ENCODE measurements at places on chromosomes 16 and 17.
A peak's percentile ranks its signal among the peaks of the same experiment; 100 is the strongest.

DNA sequence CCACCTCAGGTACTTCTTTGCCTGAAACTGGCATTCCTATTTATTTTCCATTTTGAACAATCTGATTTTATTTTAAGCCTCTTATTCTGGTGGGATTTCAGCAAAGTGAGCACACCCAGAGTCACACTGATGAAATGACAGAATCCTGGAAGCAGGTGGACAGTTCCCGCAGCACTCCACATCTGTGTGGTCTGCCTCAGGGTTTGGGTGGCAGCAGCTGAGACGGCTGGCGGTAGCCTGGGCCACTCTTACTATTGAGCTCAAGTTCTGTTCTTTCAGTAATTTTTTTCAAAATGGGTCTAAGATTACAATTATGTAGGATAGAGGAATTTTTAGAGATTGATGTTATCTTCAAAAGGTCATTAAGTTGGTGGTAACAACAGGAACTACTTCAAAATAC is 32.5 kb upstream of the ENDOV start:
- DNase-seq, result no peak

DNA sequence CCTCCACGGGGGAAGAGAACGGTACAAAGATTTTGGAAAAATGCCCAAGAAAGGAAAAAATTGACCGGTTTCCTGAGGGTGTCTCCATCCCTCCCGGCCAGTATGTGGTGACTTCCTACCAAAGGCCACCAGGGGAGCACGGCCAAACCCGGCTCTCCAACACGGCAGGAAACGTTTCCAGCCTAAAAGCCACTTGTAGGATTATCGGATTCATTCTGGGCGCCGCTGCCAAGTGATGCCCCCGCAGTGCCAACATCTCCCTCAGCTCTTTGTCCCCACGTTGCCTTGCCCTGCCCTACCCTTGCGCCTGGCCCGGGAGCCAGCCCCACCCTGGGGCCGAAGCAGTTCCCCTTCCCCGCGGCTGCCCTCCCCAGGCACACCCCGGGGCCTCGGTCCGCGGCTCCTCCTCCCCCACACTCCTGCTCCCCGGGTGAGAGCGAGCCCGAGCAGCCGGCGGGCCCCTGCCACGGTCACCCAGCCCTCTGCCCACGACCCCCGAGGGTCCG is 688 bp downstream of the CRK start:
- peak; percentile 72 for DNase-seq

- DNase-seq, result no peak
Measured at GRCh38 chr16:87195161-87195560, 122.0 kb downstream of the C16orf95 start.

DNA sequence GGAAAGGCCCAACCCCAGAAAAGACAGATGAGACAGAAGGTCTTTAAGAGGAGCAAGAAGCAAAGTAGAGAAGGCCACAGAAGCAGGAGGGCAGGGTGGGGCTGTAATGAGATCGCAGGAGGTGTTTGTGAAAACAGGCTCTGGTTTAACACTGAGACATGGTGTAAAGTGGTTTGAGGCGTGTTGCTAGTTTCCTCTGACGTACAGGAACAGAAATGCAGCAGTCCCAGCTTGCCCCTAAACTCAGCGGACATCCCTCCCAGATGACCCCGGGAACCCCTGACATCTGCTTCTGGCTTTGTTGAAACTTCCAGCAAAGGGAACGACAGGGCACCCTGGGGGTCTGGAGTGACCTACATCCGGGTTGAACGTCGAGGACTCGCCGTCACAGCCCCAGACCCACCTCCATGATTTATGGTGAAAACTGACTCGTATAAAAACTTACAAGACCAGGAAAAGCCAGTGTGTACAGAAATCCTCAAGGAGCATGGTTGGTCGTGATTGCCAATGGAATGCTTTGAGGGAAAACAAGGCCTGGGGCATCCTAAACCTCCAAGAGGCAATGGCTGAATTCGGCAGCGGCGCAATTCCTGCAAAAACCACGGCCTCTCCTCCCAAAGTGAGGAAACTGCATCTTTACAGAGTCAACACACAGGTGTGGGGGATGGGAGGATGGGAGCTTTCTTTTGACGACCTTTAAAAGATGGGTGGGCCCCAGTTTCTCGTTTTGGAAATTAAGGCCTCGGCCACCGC is 25.8 kb downstream of the LITAF start:
- peak; percentile 43 for DNase-seq

DNA sequence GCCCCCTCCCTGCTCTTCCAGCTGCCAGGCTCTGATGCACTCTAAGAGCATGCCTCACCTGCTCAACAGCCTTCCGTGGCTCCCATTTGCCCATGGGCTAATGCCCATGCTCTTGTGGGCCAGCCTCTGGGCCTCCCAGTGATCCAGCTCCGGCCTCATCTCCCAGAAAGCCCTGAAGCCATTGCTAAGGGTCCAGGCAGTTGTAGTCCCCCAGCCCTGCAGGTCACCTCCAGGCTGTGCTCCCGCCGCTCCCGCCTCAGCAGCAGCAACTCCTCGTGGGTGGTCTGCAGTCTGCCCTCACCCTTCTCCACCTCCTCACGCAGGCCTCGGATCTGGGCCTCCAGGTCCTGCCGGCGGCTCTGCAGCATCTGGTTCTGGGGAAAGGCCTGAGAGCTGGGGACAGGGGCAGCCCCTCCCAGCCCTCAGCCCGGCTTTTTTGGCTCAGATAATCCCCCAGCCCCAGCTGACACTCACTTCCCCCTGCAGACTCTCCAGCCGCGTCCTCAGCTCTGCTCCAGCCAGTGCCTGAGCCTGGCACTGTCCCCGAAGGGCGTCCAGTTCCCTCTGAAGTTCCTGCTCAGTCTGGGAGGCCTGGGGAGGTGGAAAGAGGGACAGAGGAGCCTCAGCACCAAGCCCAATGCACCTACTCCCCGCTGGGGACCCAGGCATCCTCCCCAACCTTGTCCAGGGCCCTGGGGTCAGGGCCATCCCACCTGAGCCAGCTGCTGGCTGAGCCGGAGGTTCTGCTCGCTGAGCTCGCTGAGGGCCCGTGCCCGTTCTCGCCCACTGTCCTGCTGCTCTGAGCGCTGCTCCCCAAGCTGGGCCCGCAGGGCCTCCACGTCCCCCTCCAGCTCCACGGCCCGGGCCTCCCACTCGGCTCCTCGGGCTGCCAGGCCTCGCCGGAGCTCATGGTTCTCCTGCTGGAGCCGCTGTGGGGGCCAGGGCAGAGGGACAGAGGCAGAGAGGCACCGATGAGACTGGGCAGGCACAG is 6.2 kb downstream of the BICDL2 start:
- DNase-seq, result no peak

- peak; percentile 91 for DNase-seq
Measured at GRCh38 chr16:3234857-3235561, at the start of gene ZNF200. TSS of gene ZNF200 (minus strand) at chr16:3235158. CDS start at chr16:3233755, 1,403 bp downstream.

DNA sequence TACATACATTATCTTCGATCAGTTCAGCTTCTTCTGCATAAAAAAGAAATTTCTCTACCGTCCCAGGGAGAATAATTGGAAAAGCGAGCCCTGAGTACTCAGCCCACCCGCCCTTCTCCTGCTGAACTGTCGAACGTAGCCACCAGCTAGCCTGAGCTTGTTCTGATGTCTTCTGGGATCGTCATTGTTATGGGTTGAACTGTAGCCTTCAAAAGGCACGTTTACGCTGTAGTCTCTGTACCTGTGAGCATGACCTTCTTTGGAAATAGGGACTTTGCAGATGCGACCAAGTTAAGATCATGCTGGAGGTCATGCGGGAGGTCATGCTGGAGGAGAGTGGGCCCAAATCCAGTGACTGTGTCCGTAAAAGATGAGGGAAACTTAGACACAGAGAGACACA is 86.2 kb downstream of the CMIP start:
- no peak for DNase-seq

DNA sequence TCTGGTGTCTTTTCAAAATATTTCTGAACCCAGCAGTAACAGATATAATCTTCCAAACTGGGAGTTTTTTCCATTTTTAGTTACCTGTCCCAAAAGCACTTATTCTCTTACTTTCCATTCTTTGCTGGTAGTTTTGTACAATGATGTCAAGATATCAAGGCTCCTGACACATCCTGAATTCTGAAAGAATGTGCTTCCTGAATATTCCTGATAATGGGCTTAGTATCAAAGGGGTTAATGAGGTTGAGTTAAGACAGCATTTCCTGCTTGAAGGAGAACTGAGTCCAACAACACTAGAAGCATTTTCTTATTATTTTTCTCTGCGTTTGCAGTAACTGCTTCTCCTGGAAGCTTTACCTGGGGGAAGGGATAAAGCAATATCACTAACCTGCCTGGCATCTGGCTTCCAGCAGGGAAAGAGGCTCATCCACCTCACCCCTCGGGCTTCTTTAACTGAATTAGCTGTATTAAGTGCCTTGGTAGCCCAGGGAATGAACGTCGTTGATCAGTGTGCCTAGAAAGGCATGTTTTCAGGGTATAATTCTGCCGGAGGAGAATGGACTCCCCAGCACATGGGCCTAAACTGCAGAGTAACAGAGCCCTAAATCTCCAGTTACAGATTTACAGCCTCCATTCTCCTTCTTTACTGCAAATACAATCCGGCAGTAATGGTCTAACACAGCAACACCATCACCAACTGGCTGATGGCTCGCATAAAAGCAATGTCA is 134.4 kb downstream of the SNX11 start:
- DNase-seq, result no peak

DNA sequence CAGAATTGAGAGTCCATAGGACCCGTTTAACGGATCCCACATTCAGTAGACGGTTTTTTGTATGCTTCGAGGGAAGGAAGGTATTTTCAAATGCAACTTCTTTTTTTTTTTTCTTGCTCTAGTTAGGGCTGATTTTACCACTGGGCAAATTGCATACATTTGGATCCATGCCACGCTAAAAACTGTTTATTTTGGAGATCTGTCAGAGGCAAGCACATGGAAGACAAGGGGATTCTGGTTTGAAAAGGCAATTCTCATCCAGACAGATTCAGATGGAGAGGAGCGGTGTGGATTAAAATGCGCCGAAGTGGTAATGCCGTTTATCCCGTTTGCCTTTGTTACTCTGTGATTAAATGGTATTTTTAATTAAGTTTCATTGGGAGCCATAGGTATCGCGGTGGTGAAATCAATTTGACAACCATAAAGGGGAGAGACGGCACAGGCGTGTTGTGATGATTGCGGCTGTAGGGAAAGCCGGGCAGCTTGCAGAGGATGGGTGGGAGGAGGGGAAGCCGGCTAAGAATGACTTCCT is 170.4 kb downstream of the IRX3 start:
- DNase-seq, result no peak

DNA sequence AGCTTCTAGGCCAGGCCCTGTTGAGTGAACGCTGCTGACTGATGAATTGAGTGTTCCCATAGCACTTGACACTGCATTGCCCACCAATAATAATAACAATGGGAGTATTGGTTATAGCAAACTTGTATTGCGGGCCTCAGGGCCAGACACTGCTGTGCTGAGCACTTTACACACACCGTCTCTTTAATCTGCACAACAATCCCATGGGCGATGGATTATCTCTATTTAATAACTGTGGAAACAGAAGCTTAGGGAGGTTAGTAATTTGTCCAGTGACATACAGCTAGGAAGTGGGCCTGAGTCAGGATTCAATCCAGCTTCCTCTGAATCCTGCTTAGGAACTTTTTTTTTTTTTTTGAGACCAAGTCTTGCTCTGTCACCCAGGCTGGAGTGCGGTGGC is 11.2 kb downstream of the ARHGAP23 start:
- no peak for DNase-seq

DNA sequence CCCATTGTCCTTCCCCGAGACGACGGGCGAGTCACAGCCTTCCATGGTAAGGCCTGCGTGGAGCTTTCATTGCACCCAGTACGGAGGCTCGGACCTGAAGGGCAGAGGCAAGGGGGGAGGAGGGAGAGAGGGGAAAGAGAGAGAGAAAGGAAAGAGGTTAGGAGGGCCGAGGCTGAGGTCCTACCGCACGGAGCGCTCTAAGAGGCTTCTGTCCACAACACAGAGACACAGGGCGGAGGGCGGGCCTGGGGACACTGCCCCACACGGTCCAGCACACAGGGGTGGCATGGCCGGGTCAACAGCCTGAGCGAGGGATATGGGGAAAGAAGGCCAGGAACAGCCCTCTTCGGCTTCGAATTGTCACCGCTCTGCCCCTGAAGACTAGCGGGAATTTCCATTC is 87.8 kb downstream of the ZFHX3 start:
- DNase-seq, result no peak

DNA sequence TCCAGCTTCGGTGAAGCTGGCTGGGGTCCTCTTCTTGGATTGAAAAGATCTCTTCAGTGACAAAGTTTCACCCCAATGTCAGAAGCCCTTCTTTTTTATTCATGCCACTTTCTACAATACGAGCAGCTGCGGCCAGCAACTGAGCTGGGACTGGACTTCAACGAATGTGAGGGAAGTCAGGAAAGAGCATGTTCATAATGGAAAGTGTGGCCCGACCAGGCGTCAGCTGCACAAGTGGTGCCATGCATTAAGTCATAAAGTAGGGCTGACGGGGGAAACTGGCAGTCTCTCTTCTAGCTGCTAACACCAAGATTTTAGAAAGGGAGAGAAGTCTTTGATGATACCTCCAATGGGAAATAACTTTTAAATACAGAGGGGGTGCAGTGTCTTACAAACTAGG is 192.6 kb downstream of the PARN start:
- no peak for DNase-seq

DNA sequence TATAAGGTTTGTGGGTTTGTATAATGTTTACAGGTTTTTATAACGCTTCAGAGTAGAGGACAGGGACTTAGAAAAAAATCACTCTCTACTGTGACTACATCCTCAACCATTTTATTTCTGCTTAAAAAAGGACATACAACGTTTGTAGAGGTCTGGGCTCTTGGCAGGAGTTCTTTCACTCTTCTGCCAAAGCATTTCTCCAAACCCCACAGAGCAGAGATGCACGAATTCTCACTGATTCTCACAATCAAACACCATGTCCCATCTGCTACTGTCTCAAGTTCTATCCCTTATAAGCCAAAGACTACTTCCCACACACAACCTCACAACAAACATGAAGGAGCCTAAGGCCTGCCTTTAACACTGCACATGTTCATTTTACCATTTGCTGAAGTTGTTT is 7.0 kb upstream of the ANKFY1 start:
- no peak for DNase-seq

GRCh38 chr17:7590743-7591142 is 849 bp upstream of the SOX15 start:
- DNase-seq, result peak; percentile 57

- no peak for DNase-seq
Measured at GRCh38 chr17:17570798-17571716, 20.5 kb downstream of the PEMT start.

DNA sequence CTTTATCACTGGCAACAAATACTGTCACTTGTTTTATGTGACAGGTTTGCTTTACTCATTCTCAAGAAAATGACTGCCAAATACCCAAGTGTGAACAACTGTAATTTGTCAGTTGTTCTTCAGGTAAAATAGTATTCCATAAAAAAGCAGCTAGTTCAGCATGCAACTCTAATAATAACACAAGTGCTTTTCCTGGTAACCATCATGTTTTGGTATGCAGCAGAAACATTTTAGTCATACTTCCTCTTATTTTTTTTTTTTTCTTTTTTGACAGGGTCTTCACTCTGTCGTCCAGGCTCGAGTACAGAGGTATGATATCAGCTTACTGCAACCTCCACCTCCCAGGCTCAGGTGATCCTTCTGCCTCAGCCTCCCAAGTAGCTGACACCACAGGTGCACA is 4.6 kb downstream of the TERF2 start:
- no peak for DNase-seq

GRCh38 chr17:26792486-26792885 is 501.4 kb upstream of the WSB1 start:
- DNase-seq, result no peak
